Vagina (tissue), 2 donors: ENCODE measurements at places on chromosomes 4 and X.

DNA sequence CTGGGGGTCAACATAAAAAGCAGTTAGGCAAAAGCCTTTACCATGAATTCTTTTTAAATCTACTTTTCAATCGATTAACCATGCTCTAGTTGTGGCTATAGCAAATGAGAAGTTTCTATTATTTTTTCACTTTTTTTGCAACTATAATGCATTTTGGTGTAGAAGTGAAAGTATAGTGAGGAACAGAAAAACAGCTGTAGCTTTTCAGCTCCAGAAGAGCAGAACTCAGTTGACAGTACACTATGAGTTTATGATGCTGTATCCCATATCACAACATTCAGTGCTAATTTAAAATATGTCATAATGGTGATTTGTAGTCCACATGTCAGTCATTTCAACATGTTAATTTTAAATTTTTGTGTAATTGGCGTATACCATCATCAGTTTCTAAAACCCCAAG lies 8.7 kb upstream of the MUC7 start:
- DNase-seq, result no peak

DNA sequence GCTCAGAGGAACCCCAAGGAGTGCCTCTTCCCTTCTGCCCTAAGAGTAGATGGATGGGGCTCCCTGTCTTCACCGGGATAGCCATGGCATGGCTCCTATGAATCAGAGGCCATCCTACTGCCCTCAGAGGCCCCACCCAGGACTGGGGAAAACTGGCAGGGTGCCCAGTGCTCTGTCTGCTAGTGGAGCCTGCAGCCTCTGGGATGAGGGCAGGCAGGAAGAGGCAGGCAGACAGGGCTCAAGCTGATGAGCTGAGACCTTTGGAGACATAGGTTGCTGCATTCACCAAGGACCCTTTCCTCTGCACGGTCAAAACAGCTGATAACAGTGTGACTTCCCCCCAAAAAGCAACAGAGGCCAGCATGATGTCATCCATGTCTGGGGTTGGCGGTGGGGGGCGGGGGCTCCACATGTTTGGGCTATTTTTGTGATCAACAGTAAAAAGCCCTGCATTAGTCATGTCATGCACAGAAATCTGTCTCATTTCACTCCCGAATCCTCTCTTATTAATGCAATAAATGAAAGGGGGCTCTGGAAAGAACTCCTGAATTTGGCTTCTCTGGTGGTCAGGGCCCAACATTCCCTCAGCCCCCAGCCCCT lies 207.6 kb upstream of the MAMLD1 start:
- DNase-seq, result peak; percentile 76

GRCh38 chr4:118997601-118998000 lies 108.9 kb downstream of the SYNPO2 start:
- no peak for DNase-seq

DNA sequence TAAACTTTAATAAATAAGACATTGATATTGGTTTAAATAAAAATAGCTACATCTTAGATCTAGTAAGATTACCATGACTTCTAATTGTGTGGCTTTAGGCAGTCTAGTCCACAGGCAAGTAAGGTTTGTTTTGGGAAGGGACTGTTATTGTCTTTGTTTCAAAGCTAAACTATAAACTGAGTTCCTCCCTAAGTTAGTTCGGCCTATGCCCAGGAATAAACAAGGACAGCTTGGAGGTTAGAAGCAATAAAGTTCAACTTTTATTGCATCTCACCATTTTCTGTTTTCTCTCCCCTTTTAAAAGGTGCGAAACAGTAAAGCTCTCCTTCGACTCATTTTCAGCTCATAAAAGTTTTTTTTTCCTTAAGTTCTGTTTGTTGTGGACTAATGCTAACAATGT lies 70.4 kb upstream of the S100G start:
- no peak for DNase-seq

GRCh38 chrX:123731987-123732669 lies 724 bp downstream of the THOC2 start:
- no peak for DNase-seq

DNA sequence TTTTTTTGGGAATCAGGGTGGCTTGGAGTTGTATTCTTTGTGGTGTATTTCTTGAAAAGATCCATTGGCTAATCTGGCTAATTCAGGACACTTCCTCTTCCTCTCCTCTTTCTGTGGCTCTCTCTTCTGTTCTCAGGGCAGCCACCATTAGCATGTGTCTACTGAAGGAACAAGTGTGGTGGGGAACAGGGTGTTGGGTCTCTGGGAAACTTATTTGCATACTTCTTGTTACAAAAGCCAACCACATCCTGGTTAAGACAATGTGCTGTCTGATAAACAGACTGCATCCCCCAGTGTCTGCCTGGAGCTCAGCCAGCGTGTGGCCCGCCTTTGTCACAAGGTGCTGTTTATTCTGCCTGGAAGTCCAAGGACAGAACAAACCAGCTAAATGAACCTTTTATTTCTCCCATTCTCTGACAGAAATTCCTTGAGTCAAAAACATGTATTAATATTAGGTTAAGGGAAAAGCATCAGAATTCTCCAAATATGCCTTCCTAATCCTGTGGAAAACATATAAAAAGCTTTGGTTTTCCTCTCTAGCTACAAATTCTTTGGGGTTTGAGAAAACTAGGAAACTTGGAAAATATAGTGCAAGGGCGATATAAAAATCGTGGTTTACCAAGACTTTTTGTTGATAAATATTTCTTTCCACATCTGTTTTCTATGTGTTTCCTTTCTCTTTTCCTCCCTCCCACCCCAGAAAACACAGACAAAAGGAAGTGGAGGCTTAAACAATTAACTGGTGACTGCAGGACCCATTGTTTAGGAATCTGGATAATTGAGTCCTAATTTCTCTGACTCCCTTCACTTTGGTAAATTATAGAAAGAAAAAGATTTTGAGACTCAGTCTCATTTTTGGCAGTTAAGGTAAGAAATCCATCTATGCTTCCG lies 203.6 kb downstream of the SPRY1 start:
- no peak for DNase-seq

DNA sequence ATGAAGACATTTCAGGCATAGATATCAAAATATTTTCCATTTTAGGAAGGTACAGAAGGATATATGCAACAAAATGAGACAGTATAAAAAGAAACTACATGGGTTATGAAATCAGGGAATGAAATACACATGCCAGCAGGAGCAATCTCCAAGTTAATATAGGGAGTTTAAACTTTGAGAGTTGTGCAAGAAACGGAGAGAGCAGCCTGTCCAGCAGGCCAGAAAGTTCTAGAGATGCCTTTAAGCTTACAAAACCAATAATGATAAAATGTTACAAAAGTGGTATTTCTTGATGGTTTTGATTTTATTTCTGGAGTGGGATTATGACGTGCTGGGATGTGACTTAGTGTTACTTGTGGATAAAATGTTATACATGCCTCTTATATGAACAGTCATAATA lies 2047.9 kb downstream of the ARAP2 start:
- no peak for DNase-seq

- DNase-seq, result no peak
Observed at GRCh38 chr4:155769090-155769489, 10.3 kb downstream of the GUCY1B1 start.

- DNase-seq, result peak; percentile 8
Observed at GRCh38 chrX:47579537-47579936, 2.7 kb upstream of the TIMP1 start.

GRCh38 chr4:108172753-108173598 lies 4.2 kb upstream of the LEF1 start:
- DNase-seq, result no peak

GRCh38 chr4:141352331-141352730 lies 131.6 kb downstream of the ZNF330 start:
- no peak for DNase-seq

DNA sequence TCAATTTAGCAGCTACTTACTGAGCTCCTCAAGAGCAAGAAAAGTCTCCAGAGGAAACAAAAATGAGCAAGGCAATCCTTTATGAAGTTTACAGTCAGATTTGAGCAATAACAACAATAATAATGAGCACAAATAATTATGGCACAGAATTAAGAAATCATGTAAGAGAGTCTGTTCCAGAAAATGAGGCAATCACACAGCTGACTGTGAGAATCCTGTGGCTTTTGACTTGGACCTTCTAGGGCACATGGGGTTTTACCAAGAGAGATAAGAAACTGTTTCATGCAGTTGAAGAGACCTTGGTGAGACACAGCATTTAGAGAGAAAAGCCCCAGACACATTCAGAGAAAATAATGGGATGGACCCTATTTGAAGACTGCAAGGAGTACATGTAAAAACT lies 362.6 kb upstream of the MAGEB2 start:
- DNase-seq, result no peak

- DNase-seq, result no peak
Observed at GRCh38 chr4:147950841-147951240, 219.0 kb downstream of the ARHGAP10 start.

- no peak for DNase-seq
Observed at GRCh38 chr4:77600521-77601451, 4.8 kb upstream of the CXCL13 start.

DNA sequence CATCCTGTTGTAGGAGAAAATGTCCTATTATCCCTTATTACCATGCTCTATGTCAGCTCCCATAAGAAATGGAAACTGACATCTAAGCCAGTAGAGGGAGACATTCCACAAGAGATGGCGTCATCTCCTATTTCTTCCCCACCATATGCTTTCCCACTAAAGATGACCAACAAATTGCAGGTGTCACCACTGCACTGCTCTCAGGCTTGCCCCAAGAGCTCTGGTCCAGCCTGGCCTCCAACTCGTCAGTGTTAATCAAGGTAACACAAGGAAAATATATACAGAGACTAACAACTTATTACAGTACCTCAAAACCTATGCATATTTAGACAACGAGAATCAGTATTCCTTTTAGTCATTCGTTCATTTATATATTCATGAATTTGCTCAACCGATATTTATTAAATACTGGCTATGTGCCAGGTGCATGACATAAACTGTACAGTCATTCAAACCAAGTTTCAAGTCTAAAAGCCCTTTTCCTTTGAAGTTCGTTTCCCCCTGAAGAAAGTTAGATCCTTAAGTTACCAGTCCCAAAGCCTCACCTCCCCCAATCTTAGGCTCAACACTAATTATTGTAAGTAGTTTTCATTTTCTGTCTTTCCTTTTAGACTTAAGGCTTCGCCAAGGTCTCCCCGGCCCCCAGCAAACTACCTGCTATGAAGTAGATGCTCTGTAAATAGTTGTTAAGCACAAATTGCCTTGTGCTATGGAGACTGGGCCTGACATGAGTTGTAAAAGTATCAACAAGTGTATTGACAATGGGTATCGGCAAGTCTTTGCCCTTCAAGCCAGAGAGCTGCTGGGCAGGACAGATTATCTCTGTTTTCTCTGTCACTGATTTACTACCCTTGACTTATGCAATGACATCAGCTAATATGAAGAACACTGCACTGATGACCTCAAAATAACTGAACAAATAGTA lies 3.1 kb upstream of the FGB start:
- no peak for DNase-seq

GRCh38 chrX:115689931-115690330 lies 129.0 kb downstream of the PLS3 start:
- DNase-seq, result no peak

- no peak for DNase-seq
Observed at GRCh38 chrX:136219893-136220292, 31.3 kb downstream of the MAP7D3 start.

DNA sequence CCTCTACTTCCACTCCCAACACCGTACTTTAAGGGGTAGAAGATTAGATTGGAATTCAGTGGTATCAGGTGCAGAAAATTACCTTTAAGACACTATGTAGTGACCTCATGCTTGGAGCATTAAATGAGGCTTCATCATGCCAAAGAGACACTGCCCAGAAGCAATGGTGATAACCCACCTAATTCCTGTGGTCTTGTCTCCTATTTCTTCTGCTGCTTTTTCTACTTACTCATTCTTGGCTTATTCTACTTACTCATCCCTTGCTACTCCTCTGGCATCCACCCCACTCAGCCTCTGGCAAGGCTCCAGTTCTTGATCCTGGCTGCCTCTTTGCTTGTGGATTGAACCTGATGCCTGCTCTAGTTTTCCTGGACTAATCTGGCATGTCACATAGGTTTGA lies 62.3 kb upstream of the ADAMTS3 start:
- no peak for DNase-seq

GRCh38 chr4:110108422-110108821 lies 90.0 kb downstream of the ELOVL6 start:
- DNase-seq, result no peak
